ENCODE measurements at places on chromosomes 6 and 20.
A peak's percentile ranks its signal among the peaks of the same experiment; 100 is the strongest.

GRCh38 chr6:15280028-15280427 lies 34.2 kb downstream of the JARID2 start:
- DNase-seq = no peak

DNA sequence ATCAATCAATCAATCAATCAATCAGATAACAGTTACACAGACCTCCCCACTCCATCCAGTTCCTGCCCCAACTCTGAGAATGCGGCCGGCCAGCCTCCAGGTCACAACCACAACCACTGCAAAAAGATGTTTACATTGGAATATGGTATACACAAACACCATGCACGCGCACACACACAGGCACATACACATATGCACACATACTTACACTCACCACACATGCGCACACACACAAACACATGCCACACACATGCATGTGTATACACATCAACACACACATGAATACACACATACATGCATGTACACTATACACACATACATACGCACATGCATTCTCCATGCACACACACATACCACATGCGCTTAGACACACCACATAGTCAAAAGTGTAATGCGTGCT lies 131.1 kb downstream of the PXDC1 start:
- no peak for DNase-seq

- no peak for DNase-seq
Observed at GRCh38 chr6:109000289-109000688, 94.4 kb downstream of the SESN1 start.

DNA sequence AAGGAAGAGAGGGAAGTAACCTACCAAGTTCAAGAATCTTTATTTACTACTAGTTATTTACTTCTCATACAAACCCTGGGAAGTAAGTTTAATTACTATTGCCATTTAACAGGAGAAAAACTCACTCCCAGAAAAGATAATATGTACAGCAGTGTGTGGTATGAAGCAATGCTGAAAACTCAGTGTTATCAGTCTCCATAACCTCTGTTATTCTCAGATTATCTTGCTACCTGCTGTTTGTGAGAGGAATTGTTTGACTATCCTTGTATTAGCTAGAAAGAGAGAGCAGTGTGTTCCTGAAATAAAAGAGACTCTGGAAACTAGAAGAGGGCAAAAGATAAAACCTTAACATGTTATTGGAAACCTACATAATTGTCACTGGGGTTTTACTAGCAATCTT lies 38.2 kb downstream of the ADGRB3 start:
- DNase-seq = no peak

DNA sequence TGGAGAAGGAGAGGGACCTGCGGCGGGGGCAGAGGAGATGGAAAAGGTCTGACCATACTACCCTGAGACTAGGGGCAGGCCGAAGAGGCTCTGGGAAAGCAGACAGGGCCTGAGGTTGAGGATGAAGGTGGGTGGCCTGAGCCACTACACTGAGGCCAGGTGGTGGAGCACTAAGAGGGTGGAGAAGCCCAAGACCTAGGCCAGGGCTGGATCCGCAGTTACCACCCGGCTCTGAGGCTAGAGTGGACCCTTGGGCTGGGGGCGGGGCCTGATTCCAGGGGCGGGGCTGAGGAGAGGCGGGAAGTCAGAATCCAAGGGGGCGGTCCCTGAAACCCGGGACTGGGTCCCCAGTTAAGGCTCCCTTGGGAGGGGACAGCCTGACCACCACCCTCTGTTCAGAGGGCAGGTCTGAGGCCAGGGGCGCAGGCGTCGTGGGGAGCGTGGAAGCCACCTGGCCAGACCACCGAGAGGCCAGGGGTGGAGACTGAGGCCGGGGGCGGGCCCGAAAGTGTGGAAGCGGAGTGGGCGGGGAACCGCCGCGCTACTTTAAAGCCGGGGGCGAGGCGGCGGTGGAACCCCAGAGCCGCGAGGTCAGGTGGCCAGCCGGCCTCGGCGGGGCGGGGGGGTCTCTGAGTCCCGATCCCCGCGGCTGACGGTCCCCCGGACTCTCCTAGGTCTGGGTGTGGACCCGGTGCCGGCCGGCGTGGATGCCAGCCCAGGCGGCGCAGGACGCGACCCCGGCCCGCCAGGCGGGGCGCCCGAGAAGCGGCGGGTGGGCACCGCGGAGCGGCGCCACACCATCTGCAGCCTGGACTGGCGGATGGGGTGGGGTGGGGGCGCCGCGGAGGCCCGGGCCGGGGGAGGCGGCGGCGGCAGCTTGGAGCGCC lies 8.3 kb downstream of the CCM2L start:
- DNase-seq = peak; percentile 71

DNA sequence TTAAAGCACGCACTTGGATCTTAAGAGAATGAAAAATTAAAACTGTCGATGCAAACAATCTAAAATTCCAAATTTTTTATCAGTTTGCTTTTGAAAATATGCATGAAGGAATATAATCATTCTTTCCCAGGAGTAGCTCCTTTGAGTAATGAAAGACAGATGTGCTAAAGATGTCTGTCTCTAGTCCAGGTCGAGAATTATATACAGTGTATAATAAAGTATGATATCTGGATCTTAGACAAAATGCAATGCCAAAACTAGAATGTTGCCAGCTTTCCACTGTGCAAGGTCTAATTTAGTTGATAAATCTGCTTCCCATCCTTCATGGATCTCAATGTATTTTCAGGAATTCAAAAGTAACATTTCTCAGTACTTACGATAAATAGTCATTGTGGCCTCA lies 65.1 kb upstream of the ADGRG6 start:
- DNase-seq = no peak

DNA sequence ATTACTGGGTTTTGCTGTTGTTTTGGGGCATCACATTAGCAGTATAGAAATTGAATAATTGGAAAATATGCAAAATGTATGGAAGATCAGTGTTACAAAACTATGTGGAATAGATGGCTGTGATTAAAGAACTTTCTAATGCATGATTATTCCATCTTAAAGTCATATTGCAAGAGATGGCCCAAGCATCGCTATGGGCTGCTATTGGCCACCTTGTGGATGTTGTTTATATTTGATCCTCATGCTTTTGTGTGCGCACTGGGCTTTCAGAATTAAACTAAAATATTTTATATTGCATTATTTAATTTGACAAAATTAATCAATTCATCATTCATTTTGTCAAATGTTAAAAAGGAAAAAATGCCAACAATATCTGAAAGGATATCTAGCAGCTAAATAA lies 16.1 kb upstream of the HMGN3 start:
- DNase-seq = no peak

- DNase-seq = no peak
Observed at GRCh38 chr6:32086661-32087573, 22.2 kb downstream of the TNXB start.

DNA sequence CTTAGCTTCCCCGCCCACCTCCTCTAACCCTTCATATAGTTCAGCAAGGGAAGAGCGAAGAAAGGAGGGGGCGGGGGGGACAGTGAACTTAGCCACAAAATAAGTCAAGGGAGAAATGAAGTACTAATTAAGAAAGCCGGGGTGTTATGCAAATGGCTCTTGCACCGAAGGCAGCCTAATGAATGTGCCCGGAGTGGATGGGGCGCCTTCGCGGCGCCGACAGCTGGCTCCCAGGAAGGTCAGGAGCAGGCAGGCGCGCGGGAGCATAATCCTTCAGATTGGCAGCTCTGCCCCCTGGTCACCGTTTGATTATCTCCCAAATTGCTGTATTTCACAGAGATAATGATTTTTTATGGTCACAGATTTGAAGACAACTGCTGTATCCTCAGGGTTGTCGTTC lies 395.1 kb downstream of the TFAP2B start:
- no peak for DNase-seq

- DNase-seq = no peak
Observed at GRCh38 chr6:20327141-20327540, 74.5 kb upstream of the E2F3 start.

GRCh38 chr6:143615785-143616184 lies 62.0 kb upstream of the PHACTR2 start:
- no peak for DNase-seq

GRCh38 chr20:45857882-45858216 lies 435 bp downstream of the ZSWIM3 start:
- DNase-seq = no peak

DNA sequence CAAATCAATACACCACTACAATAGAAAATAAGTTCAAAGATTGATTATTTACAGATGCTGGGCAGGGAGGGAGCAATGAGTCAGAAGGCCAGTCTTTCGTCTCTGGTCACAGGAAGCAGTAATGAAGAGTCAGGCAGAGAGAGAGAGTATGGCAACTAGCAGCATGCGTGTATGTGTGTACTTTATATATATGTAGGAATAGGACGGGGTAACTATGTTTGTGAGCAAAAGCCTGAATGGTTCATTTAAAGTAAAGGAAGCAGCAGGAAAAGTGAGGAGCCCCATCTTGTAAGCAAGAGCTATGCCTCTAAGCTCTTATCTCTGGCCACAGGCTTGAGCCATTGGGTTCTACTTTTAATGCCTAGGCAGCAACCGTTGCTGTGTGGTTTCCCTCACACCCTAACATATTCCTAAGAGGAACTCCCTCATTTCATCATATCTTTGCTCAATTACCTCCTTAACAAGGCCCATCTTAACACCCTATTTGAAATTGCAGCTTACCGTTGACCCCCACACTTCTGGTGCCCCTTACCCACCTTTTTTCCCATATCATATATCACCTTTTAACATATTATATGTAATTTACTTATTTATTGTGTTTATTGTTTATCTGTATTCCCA lies 66.6 kb downstream of the AFG1L start:
- no peak for DNase-seq

DNA sequence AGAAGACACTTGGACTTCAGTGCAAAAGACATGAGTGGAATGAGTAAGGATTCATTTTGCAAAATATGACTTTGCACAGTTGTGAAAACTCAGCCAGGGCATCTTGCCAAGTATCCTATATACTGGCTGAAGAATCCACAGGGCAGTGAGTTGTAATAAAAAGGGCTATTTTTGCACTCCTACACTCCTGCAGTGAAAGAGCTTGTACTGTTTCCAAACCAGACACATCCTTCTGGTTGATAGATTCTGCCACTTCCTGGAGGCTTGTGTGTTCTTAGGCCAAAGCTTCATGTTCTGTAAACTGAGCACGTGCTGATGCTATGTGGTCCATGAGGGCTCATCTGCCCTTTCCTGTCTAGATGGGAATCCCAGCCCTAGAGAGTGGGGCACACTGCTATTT lies 34.9 kb downstream of the GMPR start:
- DNase-seq = no peak

DNA sequence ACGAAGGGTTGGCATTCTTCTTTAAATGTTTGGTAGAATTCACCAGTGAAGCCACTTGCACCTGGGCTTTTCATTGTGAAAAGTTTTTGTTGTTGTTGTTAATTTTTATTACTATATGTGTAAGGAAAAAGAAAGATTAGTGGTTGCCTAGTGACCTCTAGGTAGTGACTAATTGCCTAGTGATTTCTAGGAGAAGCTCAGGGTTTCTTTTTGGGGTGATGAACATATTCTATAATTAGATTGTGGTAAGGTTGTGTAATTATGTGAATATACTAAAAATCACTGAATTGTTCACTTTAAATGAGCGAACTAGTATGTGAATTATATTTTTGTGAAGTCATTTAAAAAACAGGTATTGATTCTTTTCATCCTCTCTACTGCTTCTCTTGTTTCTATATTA lies 123.8 kb upstream of the TMEM170B start:
- no peak for DNase-seq

Data from transverse colon (tissue), 4 donors.